NCI-H1092 treated with DMSO at 0.1 percent for 48 hours (cell line): ENCODE measurements at places on chromosomes 6 and 20.

DNA sequence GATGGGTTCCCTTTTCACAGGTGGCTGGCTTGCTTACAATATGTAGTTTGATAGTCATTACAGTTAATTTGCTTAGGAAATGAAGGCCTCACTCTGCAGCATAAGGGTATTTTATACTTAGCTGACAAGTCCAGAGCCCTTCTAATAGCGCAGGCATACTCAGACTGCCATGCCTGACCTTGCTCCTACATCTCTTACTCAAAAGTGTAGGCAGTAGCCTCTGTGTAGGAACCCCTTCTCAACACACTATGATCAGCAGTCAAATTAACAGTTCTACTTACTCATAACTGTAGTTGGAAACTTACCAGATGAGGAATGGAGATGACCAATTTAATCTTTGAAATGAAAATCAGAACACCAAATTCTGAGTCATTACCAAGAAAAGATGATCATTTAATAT lies 373.5 kb downstream of the TBC1D32 start:
- no peak for DNase-seq

- no peak for DNase-seq
Observed at GRCh38 chr6:106513808-106514582, 115.3 kb downstream of the RTN4IP1 start.

GRCh38 chr6:76565932-76566331 lies 493.5 kb upstream of the IMPG1 start:
- no peak for DNase-seq

GRCh38 chr20:33211817-33212424 lies 5.2 kb upstream of the BPIFA3 start:
- peak; percentile 75 for DNase-seq

GRCh38 chr6:113015249-113015648 lies 668.1 kb downstream of the RFPL4B start:
- DNase-seq, result no peak

DNA sequence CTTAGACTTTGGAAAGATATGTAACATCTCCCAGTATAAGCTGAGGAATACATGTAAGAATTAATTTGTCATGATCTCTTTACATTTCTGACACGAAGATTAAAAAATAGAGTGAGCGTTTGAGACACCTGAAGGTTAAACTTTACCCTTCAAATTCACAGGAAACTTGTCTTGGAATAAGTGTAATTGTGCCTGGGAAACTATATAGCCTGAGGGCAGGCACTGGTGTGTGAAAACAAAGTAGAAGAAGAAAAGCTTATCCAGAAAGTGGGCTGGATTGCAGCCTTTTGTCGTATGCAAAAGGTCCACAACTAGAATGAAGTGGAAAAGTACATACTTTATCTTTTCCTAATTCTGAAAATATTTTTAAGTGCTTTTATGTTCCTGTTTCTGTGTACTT lies 275.7 kb upstream of the TCF21 start:
- DNase-seq, result no peak

- no peak for DNase-seq
Observed at GRCh38 chr20:56761393-56761792, 132.3 kb downstream of the TFAP2C start.

DNA sequence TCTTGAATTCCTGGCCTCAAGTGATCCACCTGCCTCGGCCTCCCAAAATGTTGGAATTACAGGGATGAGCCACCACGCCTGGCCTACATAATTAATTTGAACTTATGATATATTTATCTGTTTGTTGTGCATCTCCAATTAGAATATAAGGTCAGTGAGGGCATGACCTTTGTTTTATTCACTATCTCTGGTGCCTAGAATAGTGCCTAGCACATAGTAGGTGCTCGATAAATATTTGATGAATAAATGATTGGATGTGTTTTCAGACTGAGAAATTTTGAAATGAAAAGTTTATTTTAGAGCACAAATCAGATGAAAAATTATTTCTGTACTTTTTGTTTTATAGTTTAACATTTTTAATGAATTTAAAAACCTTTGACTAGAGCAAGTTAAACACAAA lies 19.4 kb upstream of the VEGFA start:
- no peak for DNase-seq

DNA sequence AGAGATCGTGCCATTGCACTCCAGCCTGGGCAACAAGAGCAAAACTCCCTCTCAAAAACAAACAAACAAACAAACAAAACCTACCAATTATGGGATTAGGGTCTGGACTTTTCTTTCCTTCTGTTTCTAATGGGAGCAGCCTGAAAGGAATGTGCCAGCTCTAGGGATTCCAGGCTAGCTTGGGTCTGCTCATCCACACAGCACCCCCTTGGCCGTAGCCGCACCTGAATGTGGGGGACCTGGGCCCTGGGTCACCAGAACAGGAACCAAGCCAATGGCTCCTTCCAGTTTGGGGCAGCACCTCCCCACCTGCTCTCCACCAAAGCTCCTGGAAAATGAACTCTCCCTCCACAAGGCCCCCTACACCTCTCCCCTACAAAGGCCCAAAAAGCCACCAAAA lies 6.7 kb downstream of the CTSZ start:
- no peak for DNase-seq

DNA sequence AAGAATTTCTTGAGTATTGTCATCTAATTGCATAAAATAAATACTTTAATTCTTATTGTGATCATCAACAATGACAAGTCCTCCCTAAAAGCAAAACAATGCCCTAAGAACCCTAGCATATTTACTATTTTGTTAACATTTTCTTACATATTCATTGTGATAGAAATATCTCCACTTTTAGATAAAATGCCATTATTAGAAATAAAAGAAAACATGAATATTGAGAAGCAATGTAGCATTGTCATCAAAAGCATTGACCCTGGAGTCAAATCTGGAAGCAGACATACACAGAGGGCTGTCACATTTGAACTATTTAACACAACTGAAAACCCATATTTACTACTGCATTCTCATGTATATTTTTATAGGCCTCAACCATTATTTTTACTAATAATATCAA lies 257.7 kb downstream of the SYNE1 start:
- no peak for DNase-seq

- no peak for DNase-seq
Observed at GRCh38 chr6:146896062-146896813, 297.5 kb downstream of the ADGB start.

GRCh38 chr6:160714731-160715316 lies 12.8 kb downstream of the PLG start:
- no peak for DNase-seq

DNA sequence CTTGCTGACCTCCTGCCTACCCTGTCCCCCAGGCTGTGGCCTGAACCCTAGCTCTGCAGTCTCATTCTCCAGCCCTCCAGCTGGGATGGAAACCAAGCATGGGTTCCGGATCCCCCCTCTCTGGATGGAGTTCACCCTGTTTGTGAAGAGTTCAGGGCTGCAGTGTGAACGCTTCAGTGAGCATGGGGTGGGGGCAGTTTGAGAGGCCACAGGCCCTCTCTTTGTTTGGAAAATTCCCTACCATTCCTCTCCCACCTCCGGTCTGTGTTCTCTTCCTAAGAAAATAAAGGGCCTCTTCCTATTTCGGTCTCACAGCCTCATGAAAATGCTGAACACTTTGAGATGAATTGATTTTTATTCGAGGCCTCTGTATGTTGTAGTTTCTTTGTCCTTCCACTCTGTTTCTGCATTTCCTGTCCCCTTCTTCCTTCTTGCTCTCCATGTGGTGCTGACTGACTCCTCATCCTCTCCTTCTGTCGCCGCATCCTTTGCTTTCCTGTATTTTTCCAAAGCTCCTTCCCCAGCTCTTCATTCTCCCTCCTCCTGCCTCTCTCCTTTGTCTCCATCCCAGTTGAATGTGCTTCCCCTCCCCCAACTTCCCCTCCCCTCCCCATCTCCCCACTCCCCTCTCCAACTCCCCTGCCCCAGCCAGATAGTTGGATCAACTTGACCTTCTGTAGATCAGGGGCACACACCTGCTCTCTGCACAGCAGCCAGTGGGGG lies 2.4 kb upstream of the KCNK5 start:
- DNase-seq, result no peak

DNA sequence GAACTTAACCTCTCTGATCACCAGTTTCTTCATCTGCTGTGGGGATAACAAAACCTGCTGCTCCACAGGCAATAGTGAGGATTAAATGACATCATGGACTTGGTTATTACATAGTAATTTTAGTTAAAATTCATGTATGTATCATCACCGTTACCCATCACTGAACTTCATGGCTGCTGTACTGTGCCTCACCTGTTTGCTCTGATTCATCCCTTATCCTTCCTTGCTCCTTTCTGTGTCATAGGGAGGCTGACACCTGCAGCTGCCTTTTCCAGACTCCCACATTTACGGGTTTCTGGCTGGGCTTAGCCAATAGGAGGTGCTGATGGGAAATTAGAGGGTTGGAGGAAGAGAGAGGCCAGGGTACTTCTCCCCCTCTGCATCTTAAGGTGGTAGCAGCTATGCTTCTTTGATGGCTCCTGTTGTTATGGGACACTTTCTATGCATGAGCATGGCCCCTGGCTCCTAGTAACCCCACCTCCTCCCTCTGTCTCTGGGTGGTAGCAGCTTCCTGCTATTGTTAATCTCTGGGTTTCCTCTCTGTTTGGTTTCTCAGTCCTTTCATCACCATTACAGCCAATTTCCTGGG lies 332.1 kb downstream of the DHX35 start:
- DNase-seq, result no peak

DNA sequence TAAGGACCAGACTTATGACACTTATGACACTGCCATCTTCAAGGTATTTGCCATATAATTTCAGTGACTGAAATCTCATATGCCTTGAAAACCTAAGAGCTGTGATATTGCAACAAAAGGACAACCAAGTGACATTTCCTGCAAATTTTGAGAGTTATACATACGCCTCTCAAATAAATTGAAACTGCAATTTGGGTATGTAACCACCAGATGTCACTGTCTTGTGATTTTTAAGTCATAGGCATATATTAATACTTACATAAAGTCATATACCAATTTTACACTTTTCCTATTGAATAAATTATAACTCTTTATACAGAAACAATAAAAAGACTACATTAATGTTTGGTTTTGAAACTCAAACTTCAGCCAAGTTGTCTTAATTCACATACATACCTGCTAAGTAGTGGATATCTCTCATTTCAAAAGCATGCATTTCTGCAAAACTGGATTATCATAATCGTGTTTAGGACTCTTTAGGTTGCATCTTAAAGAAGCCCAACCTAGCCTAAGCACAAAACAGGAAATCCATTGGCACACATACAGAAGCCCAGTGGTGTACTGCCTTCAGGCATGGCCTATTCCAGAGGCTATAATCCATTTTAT lies 180.2 kb downstream of the PACRG start:
- no peak for DNase-seq

DNA sequence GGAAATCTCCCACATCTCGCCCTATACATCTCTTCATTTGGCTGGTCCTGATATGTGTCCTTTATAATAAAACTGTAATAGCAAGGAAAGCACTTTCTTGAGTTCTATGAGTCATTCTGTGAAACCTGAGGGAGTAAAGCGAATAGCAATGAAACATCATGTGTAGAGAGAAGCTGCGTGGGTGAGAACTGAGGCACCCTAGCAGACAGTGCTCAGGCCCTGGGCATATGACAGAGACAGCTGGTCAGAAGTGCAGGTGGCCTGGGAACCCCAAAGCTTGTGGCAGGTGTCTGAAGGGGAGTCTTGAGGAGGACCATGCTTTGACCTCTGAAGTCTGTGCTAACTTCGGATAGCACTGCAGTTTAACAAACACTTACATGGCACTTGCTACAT lies 1.3 kb upstream of the BLOC1S5 start:
- DNase-seq, result no peak

GRCh38 chr20:37265152-37265551 lies 3.5 kb upstream of the GHRH start:
- DNase-seq, result no peak

DNA sequence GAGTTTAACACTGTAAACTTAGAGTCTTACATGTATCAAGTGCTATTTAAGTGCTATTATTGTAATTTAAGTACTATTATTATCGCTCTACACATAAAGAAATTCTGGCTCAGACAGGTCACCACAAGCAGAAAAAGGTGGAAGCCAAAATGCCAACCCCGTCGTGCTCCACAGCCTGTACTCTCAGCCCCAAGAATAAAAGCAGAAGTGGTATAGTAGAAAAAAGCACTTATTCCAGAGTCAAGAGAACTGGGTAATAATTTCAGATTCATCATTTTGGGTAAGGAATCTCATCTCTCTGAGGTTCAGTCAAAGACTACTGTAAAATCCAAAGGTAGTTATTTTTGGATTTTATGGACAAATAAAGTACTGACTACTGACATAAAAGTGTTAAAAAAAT lies 943 bp downstream of the ZUP1 start:
- no peak for DNase-seq

- no peak for DNase-seq
Observed at GRCh38 chr6:100381111-100381510, 83.6 kb downstream of the SIM1 start.

GRCh38 chr6:69913361-69913760 lies 47.0 kb downstream of the COL19A1 start:
- no peak for DNase-seq

- no peak for DNase-seq
Observed at GRCh38 chr6:17038316-17038715, 63.5 kb upstream of the STMND1 start.

DNA sequence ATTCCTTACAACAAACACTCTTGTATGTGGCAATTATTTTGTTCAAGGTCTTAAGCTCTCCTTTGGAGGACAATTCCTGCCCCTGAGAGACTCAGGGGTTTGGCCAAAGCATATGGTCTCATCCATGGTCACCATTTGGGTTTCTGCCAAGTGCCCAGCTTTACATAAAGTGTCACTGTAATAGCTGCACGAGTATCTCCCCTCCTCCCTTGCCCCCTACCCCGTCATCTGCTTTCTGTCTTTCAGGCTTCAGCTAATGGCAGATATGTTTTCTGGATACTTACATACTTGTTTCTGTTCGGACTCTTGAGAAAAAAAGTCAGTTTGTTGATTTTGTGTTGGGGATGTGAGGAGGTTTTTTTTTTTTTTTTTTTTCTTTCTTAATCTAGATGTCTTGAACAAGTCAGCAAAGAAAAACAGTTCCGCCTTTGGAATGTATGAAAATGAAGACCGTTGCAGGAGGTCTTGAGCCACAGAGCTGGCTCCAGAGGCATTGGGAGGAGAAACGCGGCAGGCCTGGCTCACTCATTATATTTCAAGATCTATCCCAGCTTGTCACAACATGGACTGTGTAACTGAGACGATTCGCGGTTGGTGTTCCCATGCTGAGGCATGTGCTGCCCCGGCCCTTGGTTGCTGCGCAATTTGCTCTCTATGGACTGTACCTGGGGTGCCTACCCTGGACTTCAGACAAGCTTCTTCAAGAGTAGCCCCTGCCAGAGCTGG lies 32.6 kb upstream of the STX16 start:
- no peak for DNase-seq
